ENCODE measurements at places on chromosomes 7 and 10.

- no peak for DNase-seq
Measured at GRCh38 chr10:22816298-22816653, 101.9 kb upstream of the PIP4K2A start.

DNA sequence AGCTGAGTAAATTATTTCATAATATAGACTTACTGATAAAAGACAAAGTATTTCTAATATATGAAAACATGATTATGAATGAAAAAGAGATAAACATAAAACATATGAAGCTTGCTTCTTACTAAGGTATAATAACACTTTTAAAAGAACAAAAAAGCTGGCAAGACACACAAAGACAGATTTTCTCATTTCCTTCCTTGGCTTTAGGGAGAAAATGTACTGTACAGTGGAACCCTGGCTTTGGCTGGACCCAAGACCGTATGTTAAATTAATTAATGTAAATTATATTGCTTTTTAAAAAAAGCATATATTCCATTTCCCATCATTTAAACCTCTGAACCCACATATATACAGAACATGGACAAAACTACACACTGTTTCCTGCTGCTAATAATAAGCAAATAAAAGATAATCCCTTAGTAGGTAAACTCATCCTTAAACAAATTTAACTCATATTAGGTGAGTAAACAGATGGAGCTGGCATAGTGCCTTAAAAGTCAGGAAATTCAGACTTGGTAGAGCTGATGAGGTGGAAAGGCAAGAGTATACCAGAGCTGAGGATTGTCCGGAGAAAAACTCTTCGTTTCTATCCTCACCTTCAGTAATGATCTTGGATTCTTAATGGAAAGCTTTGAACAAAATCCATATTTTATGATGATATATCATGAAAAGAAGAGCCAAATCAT is 1016.4 kb upstream of the KCND2 start:
- DNase-seq, result no peak

DNA sequence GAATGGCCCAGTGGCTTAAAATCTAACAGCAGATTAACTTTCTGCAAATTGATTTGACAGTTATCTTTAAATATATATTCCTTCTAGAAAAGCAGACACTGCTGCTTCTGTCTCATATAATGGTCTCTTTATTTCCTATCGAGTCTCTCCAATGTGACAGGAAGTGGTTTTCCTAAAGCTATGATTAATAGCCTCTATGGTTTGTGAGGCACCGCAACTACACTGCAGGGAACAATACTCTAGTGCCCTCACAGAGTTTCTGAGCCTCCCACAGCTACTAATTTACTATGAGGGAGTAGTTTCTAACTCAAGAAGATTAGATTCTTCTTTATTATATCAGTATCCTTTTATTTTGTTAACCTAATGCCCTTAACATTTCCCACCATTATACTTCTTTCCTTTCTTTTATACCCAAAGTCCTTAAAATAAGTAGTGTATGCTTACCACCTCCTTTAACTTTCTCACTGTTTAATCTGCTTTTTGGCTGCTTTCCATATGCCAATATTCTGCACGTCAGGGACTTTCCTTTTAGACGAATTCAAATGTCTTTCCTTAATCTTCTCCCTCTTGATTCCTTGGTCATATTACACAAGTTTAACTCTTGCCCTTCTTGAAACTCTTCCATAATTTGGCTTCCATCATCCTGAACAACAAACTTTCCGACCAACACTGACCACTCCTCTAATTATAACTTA is 23.8 kb upstream of the AHR start:
- no peak for DNase-seq

DNA sequence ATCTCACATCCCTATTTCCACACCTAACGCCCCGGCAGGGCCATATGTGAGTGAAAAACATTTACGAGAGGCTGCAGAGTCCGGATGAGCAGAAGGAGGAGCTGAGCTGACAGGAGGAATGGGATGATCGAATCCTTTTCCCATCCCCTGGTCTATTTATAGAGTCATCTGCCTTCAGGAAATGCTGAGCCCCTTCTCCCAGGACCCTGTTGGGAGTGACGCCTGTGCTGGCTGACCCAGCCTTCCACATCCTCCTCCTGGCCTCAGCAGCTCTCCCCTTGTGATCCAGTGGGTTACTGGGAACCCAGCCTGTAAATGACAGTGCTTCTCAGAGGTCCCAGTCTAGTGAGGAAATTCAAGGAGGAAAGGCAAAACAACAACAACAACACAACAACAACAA is 16.6 kb downstream of the DENND2A start:
- DNase-seq, result no peak

DNA sequence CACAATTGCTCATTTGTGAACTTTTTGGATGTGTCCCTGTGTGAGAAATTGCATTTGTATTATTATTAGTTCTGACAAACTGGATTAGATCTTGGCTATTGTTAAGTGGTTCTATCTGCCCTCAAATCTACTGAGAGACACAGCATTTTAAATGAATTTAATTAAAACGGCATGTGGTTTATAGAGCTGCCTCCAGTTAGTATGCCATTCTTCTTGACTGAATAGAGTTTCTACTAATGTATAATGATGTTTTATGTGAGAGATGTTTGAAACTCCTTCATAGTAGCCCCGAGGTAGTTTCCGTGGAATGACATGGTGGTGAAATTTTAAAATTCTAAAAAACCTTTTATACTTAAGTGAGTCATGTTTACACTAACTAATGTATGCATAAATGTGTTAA is 110.9 kb downstream of the DYNC1I1 start:
- DNase-seq, result no peak

GRCh38 chr10:112580267-112580666 is 133.3 kb downstream of the VTI1A start:
- DNase-seq, result no peak

DNA sequence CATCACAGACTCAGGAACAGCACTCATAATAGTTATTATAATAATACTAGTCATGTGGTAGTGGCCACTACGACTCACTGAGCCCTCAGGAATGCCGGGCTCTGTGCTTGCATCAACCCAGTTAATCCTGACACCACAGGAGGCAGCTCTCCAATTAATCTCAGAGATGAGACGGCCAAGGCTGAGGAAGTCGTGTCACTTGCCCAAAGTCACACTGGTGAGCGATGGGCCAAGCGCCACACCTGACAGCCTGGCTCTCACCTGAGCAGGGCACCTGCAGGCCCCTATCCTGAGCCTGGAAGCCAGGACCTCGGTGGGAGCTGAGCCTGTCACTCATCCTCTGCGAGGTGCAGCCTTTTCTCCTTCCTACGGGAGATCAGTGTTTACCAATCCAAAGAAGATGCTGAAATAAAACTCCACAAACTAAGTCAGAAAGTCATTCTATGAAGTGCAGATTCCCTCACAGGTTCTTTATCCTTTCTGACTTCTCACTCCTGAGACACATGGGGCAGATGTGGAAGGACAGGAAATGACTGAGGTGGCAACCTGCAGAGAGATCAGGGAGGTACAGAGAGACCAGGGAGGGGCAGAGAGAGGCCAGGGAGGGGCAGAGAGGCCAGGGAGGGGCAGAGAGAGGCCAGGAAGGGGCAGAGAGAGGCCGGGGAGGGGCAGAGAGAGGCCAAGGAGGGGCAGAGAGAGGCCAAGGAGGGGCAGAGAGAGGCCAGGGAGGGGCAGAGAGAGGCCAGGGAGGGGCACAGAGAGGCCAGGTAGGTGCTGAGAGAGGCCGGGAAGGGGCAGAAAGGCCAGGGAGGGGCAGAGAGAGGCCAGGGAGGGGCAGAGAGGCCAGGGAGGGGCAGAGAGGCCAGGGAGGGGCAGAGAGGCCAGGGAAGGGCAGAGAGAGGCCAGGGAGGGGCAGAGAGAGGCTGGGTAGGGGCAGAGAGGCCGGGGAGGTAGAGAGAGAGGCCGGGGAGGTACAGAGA is 38.5 kb downstream of the VIPR2 start:
- DNase-seq, result no peak

DNA sequence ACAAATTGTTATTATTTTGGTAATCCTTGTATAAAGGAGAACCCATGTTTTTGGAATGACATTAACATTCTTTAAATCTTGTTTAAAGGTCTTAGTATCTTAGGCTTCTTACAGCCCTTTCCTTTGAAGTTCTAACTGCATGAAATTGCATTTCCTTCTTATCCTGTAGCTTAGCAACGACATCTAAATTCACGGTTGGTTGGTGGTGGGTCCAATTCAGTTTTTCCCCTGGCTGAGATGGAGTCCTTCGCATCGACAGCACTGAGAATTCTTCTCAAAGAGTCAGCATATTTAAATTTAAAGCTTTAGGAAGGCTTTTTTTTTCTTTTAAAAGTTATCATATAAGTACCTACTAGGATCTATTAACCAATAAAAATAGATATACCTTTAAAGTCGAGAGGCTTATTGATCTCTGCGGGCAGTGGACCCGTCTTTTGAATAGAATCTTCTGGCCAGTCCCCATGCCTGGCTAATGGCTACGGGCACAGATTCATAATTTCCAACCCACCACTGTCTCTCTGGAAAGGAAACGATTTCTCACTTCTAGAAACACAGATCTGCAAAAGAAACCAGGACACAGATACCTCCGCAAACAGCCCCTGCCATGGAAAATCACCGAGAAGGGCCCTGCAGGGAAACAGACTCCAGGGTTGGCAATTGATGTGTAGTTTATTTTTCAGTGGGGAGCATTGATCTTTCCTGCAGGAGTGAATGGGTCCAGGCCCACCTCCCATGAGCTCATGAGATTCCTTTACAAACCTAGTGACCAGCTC is 63.4 kb downstream of the RAMP3 start:
- DNase-seq, result no peak

GRCh38 chr10:30538086-30538485 is 91.5 kb downstream of the LYZL2 start:
- DNase-seq, result no peak

DNA sequence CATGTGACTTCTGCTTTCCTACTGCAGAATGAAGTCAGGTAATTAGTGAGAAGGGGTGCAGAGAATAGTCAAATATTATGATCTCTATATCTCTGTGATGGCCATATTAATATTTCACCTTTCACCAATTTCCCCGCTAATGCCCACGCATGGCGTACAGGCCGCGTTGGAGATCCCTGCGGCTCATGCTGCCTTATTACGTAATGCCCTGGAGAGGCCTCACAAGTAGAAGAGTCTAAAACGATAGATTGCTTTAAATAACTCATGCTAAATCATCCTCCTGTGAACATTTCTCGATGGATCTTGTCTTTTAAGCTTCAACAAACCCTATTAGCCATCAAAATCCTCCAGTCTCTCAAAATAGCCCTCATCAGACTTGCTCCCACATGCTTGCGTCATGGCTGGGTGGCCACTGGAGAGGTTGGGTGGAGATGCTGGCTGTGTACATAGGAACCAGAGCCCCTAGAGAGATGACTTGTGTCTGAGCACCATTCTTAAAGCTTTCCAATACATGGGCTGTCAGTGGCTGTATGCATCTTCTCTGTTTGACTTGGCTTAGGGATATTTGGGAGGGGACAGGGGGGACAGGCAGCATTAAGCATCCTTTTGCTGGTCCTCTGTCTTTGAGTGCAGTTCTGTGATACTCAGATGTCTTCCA is 79.5 kb upstream of the INSYN2A start:
- DNase-seq, result no peak

DNA sequence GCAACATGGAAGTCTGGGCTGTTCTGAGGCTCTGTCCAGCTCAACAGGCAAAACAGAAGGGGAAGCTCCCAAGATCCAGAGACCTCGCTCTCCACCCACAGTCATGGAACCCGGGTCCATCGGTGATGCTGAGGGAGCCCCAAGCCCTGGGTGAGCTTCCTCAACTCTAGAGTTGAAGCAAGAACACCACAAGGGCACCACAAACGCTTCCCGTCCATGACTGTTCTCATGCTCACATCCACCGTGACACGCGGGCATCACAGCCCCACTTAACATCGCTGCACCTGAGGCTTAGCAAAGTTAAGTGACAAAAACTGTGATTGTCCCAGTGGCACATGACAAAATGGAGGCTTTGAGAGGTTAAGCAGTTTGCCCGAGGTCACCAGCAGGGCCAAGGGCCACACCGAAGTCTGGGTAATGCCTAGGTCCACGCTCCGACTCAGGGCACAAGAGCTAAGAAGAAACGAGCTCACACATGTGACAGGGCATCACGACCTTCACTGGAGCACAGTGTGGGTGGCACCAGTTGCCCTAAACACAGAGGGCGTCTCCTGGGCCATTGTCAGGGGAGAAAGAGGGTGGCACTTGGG is 110.6 kb downstream of the OAT start:
- DNase-seq, result no peak

- no peak for DNase-seq
Measured at GRCh38 chr7:5396542-5396941, 27.1 kb downstream of the TNRC18 start.

- DNase-seq, result no peak
Measured at GRCh38 chr7:3648276-3648675, 347.2 kb downstream of the SDK1 start.

- DNase-seq, result no peak
Measured at GRCh38 chr10:98587156-98587837, 140.6 kb upstream of the HPS1 start.

GRCh38 chr10:69464401-69464800 is 13.1 kb downstream of the TSPAN15 start:
- no peak for DNase-seq

DNA sequence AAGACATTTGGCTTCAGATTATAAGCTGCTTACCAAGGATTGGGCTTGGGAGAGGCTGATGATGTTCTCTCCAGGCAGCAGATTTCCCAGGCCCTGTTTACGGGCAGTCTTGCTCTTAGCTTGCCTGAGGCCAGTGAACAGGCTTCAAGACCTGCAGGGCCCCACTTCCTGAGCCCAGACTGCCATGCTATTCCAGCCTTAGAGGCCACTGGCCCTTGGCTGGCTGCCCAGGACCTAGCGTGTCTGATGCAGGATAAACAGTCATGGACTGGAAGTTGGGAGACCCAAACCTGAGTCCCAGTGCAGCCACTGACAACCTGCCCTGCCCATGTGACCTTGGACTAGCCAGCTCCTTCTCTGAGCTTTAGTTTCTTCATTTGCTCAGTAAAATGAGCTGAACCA is 2.9 kb downstream of the PRXL2A start:
- DNase-seq, result no peak

- DNase-seq, result no peak
Measured at GRCh38 chr7:99219985-99220384, 12.1 kb upstream of the KPNA7 start.

- DNase-seq, result no peak
Measured at GRCh38 chr7:33764752-33765451, 140.4 kb upstream of the BMPER start.

- no peak for DNase-seq
Measured at GRCh38 chr10:44287408-44287807, 97.5 kb downstream of the CXCL12 start.

GRCh38 chr10:53013201-53013810 is 240.7 kb upstream of the MBL2 start:
- DNase-seq, result no peak

- DNase-seq, result no peak
Measured at GRCh38 chr7:111771638-111772037, 209.3 kb upstream of the IMMP2L start.

- DNase-seq, result no peak
Measured at GRCh38 chr10:78973901-78974616, 94.7 kb upstream of the ZMIZ1 start.
